ENCODE measurements at places on chromosomes 5 and 9. TPM values are rescaled to one million over a fixed set of nuclear protein-coding genes. Genes with fewer than 3 reads are reported as not detected.

DNA sequence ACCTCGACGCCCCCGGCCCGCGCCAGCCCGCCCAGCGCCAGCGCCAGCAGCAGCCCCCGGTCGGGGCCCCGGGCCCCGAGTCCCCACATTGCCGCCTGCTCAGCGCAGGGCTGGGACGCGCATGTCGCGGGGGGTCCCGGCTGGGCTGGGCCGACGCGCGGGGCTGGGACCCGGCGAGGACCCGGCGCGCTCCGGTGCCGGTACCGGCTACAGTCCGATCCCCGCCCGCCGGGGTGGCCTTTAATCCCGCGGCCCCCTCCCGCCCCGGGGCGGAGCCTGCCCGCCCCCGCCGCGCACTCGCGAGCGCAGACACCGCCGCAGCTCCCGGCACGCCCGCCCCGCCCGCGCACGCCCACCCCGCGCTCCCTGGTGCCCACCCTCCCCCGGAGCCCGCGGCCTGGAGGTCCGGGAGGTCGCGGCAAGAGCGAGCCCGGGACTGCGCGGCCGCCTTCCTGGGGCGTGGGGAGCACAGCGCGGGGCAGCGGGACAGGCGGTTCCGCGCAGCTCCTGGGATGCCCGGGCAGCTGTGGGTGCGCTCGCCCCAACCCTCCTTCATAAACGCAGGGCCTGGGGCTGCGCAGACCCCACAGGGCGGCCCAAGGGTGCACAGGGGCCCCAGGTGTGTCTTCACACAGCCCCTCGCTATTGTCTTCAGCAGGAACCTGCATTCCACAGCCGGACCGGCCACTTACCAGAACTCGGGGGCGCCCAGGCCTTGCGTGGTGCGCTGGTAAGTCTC is at the start of gene SLC9A3:
TSS of gene SLC9A3 (minus strand) at position 216 of the 739 bp plus-strand sequence.
- DNase-seq, result no peak

GRCh38 chr5:122374110-122374509 is 62.1 kb downstream of the SNCAIP start:
- DNase-seq, result no peak

GRCh38 chr5:68449380-68449779 is 233.8 kb downstream of the PIK3R1 start:
- DNase-seq, result no peak

NDUFS6 gene
- polyA plus RNA-seq, result 291 TPM

DNA sequence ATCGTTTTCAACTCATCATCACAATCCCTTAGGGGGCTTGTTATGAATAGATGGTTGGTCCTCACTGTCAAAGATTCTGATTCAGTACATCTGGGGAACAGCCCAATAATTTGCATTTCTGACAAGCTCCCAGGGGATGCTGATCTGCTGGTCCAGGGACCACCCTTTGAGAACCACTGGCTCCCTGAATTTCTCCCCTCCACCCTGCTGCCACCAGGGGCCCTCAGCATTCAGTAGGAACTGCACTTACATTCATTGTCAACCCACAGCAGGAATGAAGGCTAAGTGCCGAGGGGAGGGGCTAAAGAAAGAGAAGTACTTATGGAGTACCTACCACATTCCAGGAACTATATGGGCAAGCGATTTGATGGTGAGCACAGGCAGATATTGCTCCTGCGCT is 85.9 kb downstream of the BOD1 start:
- no peak for DNase-seq

DNA sequence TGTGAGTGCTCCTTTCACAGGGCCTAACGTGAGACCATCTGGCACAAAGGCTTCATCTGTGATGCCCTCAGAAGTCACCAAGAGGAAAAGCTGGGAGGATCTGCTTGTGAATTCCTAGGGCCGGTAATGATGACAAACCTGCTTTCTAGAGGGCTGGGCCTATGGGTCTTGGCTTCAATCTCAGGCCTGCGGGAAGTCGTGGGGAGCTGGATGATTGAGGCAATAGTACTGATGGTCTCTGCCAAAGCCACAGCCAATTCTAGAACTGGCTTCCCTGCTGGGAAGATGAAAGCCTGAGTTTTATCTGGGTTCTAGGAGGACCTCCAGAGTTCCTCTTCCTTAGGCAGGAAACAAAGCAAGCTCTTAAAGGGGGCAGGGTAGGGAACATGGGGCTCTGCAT is 102.7 kb downstream of the TMEM215 start:
- DNase-seq, result no peak

NUTM2G gene
- not detected for polyA plus RNA-seq

DNA sequence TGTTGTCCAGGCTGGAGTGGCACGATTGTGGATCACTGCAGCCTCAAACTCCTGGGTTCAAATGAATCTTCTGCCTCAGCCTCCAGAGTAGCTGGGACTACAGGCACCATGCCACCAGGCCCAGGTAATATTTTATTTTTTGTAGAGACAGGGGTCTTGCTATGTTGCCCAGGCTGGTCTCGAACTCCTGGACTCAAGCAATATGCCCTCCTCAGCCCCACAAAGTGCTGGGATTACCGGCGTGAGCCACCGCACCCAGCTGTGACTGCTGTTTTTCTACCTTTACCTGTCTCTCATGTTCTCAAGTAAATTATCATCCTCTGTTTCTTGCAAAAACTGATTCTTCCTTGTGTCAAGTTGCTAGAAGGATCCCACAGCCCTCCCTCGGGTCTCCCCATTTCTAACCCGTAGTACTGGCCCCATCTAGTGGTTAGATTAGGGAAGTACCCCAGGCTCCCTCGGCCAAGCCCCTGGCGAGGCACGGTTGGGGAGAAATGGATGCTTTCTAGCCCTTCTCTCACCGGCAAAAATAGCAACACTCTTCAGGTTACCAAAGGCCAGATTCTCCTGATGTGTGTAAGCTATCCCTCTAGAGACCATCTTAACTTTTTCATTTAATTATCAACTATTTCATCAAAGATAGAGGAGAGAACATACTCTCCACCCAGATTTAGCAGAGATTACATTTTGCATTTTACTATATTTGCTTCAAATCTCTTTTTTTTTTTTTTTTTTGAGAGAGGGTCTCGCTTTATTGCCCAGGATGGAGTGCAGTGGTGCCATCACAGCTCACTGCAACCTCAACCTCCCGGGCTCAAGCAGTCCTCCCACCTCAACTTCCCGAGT is 19.2 kb upstream of the TOR1B start:
- DNase-seq, result peak; percentile 89

- no peak for DNase-seq
These were observed 36.2 kb upstream of the TLE4 start for GRCh38 chr9:79535534-79535933.

NR5A1 gene
- polyA plus RNA-seq, result not detected

DNA sequence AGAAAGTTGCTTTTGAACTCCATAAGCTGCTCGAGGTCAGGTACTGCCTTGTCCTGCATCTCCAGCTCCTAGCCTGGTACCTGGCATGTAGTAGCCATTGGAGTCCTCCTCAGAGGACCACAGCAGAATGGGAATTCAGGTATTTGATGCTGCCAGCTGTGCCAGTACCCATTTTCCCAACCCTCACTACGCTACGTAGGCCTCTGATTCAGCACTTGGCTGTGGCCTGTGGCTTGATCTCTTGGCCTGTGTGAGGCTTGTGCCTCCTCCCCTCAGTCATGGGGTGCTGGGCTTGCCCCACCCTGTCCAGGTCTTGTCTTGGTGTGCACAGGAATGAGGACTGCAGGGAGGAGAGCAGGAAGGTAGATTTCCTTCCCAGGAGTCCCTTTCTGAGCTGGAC is 11.8 kb downstream of the OTULIN start:
- DNase-seq, result peak; percentile 85

DNA sequence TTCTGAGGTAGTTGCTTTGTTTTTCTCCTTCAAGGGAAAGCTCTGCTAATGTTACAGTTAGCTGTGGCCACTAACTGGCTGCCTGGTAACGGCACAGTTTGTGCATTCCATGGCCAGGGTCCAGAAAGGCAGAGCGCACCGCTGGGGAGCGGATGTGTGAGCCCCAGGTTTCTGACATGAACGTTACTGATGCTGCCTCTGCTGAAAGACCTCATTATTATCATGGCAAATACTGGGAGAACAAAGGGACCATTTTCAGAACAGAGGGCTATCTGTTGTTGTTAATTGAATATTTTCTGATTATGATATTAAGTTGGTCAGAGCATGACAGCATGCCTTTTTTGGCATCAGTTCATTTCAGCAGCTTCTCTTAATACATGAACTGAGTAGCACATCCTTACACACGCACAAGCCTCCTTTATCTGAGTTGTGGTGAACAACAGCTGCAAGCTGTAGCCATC is 134.1 kb downstream of the NUDT12 start:
- no peak for DNase-seq

DNA sequence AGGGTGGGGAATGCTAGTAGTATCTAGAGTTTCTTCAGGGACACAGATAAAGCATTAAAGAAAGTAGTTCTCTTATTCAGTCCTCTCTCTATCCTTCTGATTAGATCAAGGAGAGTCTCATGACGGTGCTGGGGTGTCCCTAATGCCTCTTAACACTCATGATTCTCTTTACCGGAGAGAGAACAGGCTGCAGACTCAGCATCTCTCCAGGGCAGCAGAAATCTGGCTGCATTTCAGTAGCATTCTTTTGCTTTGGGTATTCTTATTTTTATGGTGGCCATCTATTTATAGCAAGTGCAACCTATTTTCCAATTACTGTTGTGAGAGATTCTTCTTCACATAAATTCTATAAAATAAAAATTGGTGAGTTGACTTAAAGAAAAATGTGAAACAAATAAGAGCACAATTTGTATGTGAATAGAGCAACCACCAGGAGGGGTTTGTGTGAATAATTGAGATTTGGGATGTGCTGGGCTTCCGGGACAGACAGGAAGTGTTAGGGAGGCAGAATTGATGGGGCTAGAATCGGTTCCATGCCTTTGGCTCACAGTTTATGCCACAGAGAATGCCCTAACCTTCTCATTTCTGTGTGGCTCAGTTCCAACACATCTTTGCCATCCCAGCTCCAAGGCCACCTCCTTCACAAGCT is 23.8 kb upstream of the BOD1 start:
- DNase-seq, result no peak

DNA sequence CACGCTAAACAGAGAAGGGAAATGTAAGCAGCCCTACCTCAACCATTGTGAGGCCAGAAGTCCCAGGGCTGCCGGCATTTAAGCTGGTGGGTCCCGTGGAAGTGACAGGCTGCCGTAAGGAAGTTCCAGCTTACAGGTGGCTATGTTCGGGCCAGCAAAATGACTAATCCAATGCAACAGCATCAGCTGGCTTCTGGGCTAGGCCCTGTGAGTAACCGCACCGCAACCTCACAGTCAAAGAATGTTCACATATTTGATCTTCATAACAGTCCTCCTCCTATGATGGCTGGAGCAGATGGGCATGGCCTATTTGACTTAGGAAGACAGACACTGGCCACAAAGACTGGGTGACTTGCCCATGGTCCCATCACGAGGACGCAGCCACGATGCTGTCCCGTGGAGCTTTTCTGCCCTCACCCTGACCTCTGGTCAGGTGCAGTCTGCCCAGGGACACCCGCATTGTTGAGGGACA is 88.2 kb downstream of the LIFR start:
- no peak for DNase-seq

KCNN2 gene
- polyA plus RNA-seq, result not detected

- DNase-seq, result no peak
These were observed 59.3 kb upstream of the CD180 start for GRCh38 chr5:67255881-67256280.

DNA sequence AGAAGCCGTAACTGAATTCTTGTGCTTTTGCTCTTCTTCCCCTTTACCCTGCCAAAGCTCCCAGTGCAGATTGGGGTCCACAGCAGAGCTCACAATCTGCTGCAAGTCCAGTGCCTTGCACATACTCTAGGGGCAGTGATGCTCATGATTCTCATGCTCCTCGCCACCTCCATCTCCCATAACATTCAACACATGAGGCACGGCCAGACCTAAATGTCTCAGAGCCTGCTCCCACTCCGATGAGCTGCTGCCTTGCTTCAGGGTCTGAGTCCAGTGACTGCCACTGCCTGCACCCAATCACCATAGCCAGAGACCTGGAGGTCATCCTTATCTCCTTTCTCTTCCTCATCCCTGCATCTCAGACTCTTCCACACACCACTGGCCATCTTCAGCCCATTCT is 10.5 kb downstream of the CSF1R start:
- DNase-seq, result no peak

SPATA31C1 gene
- not detected for polyA plus RNA-seq

DNA sequence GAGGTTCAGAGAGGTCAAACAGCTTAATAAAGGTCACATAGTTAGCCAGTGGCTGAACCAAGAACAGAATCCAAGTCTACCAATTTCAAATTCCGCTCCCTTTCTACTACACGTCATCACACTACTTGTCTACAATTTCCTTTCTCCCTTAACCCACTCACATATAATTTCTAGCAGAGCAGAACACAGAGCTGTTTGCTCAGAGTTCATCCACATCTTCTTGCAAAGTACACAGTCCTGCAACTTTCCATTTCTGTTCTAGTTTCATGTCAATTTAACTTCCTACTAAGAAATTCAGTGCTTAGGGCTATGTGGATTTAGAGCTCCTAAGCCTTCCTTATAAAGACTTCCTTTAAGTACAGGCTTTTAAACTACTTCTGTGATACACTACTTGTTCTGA is 61.3 kb downstream of the MEGF9 start:
- no peak for DNase-seq

DNA sequence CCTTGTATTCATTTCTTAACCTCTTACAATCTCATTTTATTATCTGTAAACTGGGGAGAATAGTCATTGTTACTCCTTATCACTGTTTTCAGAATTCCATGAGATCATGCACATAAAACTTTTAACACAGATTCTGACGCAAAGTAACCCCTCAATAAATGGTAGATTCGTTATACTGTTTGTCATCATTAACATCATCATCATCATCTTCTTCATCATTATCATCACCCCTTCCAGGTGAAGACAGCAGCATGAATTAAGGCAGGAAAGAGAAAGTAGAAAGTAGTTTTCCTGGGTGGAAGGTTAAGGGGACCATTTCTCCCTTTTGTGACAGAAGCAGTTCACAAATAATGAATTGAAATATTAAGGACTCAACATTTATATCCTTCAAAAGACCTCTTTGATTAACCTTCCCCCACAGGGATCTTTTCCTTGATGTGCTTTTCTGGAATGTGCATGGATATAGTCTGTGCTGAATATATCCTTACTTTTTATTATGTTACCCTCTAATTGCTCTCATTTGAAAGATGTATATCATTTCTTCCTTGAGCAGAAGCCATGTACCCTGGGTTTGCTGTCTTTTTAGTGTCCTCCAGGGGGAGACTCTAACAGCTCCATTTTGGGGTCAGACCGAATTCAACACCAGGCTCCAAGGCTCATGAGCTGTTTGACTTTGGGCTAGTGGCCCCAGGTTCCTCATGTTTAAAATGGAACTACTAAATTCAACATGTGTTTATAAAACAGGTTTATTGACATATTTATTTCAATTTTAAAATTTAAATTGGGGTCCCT is 1029.9 kb upstream of the WWC1 start:
- DNase-seq, result no peak

GRCh38 chr9:126499911-126500599 is 113.7 kb upstream of the LMX1B start:
- no peak for DNase-seq

- DNase-seq, result no peak
These were observed 20.2 kb upstream of the SUB1 start for GRCh38 chr5:32565145-32565544.

- DNase-seq, result no peak
These were observed 277.2 kb downstream of the ARHGEF28 start for GRCh38 chr5:73903169-73903568.

- peak; percentile 32 for DNase-seq
These were observed 41.6 kb upstream of the PDE8B start for GRCh38 chr5:77168879-77169244.

Data from K562 (cell line).